ENCODE measurements at places on chromosomes 3 and 15.

GRCh38 chr3:29267226-29267625, 13.6 kb upstream of the RBMS3 start:
- DNase-seq, result no peak

DNA sequence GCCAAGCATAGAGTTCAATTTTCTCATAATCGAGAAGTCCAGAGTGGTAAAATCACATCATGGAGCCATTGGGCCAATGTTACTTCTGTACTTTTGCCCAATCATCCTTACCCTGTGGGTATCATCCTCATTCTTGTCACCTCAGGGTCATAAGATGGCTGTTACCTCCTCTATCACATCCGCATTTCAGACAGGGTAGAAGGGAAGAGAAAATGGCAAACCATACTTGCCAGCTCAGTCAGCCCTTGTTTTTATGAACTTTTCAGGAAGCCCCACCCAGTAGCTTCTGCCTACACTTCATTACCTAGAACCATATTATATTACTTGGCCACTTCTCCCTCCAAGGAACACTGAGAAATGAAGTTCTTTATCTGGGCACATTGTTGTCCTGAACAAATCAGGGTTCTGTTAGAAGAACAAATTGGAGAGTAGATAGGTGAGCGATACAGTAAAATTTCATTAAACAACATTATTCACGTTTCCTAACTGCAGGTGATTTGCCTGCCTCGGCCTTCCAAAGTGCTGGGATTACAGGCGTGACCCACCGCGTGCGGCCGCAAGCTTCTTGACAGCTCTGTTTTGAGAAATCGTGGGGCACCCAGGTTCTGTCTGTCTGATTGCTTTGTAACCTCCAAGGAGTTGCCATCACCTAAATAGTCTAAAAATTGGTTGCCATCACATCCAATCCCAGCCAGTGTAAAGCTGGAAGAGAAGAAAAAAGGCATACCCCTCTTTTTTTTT, 34.5 kb upstream of the RPN1 start:
- DNase-seq, result no peak

- DNase-seq, result no peak
These were observed 159.0 kb upstream of the IL12A start for GRCh38 chr3:159829539-159830227.

DNA sequence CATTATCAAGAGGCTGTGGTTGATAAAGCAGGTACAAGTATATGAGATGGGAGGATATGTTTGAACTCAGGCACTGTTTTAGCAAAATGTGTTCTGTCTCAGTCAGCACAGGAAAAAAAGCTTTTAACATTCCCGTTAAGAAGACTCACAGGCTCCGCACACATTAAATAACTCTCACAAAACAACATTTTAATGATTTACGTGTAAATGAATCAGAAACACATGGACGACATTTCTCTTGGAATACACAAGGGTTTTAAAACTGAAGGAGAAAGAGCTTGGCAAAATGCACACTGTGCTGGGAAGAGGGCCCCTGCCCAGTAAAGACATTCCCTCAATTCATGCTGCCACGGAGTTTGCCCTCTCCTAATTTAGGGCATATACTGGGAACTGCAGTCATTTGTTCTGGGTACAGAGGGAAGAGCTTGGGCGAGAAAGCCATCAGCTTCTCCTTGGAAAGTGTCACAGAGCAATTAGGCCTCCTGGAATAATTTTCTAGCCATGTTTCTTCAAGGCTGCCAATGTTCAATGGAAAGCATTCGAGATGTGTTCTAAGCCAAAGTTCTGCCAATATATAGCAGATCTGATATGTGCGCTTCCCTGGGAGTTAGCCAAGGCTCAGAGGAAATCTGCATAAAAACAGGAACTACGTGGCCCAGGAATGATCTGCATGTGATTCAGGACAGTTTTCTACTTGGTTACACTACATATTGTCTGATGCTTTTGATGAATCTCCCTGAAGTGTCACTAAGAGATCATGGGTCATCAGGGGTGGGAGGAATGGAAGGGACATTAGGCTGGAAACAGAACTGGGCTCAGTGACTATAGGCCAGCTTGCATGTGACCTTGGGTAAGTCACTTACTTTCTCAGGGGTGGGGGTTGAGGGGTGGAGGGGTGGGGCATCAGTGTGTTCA, 2.2 kb upstream of the MASP1 start:
- no peak for DNase-seq

DNA sequence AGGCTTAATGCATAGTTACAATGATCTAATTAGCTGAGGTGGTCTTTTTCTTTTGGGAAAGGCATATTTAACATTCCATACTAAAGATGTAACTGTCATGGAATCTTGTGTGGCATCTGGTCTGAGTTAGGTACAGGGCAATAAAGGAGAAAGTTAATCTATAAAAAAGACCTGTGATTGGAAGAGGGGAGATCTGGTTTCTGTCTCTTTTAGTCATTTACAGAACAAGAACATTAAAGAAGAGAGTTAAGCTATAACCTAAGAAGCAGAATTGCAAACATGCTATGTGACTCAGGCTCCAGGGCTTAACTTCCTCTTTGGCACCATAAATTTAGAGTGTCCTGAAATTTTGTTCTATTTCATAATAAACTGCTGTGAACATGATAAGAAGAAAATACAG, 47.2 kb upstream of the MME start:
- DNase-seq, result no peak

DNA sequence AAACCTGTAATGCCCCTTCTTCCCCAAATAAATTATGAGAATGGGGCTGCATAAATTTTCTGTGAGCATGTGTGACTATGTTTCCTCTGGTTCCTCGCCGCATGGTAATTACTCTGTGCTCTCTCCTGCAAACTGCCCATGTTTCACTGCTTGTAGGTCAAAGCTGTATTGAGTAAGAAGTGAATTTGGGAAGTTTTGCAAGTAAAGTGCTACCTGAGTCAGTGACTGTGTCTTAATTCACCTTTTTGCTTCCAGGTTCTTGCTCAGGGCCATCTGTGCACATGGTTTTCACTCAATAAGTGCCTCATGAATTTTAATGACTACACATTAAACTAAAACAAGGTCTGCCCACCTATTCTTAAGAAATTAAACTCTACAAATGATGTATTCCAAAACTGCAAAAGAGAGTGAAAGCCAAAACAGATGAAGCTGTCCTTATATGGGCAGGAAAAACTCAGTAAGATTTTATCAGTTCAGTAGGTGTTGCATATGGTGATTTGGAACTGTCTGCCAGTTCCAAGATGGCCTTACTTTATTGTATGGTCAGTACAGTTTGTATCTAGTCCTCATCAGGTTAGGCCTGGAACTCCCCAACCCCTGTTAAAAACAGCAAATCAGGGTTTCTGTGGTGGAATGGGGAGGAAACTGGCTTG, 100.0 kb downstream of the LPP start:
- DNase-seq, result no peak

- DNase-seq, result no peak
These were observed 494.1 kb downstream of the GABRG3 start for GRCh38 chr15:27464941-27465612.

DNA sequence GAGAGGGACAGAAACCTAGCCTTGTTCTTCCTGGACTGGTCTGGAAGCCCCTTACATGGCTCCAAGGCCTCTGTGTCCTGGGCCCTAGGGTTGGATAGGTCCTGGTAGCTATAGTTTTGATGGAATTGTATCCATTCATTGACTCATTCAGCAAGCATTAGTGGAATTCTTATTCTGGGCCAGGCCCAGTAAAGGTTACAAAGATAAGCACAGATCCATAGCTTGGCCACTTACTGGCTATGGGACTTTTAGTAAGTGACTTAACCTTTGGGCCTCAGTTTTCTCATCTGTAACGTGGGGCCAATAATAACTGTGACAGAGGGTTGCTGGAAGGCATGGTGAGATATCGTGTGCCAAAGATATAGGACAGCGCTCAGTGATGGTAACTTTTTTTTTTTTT, 13.6 kb upstream of the DAG1 start:
- no peak for DNase-seq

DNA sequence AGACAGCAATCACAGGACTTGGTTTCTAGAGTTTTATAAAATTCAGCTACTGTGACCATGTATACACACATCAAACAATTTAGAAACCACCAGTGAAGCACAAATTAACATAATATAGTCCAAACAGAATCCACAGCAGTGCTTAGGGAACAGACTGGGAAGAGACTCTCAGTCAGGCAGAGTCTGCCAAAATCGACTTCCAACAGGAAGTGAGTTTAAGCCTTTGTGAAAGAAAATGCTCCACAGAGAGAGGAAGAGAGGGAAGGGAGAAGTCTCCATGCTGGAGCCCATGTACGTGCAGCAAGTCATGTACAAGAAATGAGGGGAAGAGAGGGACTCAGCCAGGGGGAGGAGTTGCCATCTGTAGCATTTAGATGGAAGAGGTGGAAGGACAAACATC, 172.6 kb downstream of the IL5RA start:
- DNase-seq, result no peak

DNA sequence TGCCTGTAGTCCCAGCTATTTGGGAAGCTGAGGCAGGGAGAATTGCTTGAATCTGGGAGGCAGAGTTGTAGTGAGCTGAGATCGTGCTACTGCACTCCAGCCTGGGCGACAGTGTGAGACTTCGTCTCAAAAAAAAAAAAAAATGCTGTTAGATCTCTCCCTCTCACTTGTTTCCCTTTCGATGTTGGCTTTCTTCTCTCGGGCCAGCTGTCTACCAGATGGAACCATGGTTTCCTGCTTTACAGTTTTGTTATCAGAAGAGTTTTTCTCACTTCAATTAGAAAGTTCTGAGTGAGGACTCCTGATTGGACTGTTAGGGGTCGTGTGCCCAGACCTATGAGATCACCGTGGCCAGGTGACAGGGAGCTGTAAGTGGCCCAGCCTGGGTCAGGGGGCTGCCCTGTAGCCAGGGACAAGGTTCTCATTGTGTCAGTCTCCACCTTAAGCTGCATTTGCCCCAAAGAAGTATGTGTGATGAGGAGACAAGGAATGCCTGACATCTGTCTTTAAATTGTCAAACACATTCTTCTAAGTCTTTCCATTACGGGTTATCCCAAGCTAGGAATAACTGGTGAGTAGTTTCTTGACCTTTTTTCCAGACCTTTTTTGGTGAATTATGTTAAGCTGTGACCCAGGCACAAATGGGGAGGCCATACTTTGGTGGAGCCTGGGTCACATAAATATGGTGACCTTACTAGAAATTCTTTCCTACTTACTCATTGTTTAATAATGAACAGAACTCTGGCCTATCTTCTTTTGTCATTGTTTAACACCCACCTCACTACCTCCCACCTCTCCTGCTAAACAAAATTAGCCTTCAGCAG, 25.2 kb downstream of the SNAPC5 start:
- no peak for DNase-seq

DNA sequence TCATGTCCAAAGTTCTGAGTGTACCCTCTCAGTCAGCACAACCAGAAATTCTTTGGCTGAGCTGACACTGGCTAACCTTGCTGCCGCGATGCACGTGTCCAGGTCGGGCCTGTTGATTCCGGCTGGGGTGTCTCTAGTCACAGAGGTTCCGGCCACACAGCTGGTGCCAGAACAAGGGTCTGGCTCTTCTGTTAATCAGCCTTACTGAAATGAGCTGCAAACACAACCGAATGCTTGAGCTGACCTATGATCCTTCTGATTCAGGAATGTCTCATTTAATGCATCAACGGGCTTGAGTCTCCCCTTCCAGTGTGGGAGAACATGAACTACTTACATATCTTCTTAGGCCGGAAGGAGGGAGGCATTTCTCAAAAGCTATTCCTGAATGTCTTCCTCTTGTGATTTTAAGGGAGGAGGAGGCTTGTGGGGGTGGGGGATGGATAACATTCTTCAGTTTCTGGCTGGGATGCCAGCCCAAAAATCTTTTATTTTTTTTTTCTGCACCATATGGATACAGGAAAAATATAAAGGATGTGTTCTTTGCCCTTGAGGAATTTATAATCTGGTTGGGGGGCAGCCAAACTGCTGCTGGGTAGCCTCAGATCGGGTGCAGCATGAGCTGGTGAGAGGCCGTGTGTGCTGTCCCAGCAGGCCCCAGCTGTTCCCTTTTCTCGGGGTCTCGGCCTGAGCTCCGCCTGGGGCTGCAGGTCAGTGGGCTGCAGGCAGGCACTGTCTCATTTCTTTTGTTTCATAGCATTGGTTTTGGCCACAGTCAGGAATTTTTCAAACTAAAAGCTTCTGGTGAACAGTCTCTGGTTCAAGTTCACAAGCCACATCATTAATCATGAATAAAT, 319.1 kb upstream of the TBL1XR1 start:
- DNase-seq, result peak; percentile 24

GRCh38 chr15:98720031-98720430, 71.7 kb downstream of the IGF1R start:
- no peak for DNase-seq

- no peak for DNase-seq
These were observed 35.5 kb downstream of the ANKDD1A start for GRCh38 chr15:64947211-64947610.

- DNase-seq, result no peak
These were observed 5.2 kb downstream of the MCTP2 start for GRCh38 chr15:94236608-94237007.

- no peak for DNase-seq
These were observed 64.4 kb downstream of the CRYBG3 start for GRCh38 chr3:97885931-97886824.

- DNase-seq, result no peak
These were observed 4.9 kb downstream of the BTD start for GRCh38 chr3:15606434-15606891.

- no peak for DNase-seq
These were observed 134.7 kb downstream of the NR2E3 start for GRCh38 chr15:71945012-71945411.

GRCh38 chr3:105829229-105829628, 39.6 kb downstream of the CBLB start:
- no peak for DNase-seq

DNA sequence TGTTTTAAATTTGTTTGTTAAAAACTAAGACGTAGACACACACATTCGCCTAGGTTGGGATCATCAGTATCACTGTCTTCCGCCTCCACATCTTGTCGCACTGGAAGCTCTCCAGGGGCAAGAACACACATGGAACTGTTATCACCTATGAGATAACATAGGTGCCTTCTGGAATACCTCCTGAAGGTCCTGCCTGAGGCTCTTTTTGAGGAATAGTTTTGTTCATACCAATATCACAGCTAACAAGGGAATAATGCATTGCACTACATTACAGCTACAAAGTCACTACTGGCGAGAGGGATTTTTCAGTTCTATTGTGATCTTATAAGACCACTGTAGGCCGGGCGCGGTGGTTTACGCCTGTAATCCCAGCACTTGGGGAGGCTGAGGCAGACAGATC, 29.9 kb downstream of the ZWILCH start:
- no peak for DNase-seq

DNA sequence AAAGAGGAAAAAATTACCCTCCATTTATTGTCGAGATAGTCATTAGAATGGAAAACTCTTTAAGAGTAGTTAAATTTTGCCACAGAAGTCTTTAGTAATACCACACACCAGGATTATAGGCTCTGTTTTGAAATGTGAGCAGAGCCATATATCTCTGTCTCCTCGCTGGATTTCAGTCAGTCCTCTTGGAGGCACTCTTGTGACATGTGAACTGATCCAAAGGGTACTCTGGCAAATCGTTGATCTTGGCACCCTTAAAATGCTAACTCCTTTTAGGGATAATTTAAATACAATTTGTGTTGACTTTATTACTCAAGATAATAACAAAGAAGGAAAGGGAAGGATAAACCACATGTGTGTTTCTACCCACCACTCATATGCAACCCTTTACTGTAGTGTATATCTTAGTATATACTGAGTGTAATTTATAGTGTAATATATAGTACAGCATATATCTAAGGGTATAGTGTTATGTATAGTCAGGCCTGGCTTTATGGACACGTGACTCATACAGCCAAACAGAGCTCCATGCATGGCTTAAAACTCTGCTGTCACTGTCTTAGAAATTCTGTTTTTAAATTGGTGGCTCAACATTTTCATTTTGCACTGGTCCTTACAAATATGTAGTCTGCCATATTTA, 12.3 kb upstream of the KPNA4 start:
- no peak for DNase-seq
